ENCODE measurements at places on chromosomes 1 and 21.

DNA sequence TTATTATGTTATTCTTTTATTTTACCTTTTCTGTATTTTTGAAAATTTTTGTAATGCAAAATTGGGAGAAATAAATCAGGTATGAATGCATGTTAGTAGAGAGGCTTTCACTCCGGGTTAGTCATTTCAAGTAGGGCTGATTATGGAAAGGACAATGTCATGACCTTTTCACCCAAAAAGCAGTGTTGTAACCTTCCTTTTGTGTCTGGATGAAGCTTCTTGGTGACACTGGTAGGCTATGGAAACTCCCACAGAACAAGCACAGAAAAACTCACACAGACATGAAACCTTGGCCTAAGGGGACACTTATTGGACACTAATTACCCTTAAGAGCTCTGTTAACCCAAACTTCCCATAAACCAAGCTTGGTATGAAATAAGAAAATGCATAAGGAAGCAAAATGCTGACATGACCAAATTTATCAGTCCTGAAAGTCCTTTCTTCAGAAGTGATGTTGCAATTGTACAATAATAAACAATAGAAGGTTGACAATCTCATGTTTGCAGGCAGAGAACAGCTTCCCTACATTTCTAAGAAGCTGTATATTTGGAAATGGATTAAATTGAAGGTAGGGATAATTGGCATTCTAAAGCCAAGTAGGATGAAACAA, 70.0 kb upstream of the KCNJ15 start:
- DNase-seq: no peak

DNA sequence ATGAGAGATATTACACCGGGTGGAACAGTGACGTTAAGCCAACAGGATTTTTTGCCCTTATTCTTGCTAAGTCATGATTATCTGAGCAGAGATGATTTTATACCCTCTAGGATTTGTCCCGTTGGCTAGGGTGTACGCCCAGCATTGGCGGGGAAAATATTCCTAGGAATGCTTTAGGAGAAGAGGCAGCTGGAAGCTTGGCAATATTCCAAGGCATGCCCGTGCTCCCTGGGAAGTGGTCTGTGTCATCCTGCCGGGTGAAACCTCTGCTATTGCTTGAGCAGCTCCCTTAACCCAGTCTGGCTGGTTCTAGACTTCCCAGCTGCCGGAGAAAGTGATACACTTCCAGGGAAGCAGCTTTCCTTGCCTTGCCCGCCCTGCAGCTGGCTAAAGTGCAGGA, 16.2 kb downstream of the CHRNB2 start:
- DNase-seq: no peak

DNA sequence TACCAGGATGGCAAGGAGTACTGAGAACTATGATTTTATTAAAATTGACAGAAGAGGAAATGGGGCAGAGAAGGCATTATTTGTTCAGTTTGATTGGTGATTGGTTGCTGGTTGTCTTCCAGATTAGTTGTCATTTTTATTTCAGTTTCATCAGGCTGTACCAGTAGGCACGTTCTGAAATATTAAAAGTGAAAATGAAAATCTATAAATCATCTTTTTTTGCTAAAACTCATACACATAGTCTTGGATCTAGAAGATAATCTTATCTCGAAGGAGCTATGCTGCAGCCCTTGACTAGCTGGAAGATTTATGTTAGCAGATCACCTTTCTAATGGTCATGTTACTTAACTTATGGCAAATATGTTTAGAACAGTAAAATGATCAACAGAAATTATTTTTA, 29.0 kb downstream of the NEK7 start:
- peak; percentile 37 for DNase-seq

DNA sequence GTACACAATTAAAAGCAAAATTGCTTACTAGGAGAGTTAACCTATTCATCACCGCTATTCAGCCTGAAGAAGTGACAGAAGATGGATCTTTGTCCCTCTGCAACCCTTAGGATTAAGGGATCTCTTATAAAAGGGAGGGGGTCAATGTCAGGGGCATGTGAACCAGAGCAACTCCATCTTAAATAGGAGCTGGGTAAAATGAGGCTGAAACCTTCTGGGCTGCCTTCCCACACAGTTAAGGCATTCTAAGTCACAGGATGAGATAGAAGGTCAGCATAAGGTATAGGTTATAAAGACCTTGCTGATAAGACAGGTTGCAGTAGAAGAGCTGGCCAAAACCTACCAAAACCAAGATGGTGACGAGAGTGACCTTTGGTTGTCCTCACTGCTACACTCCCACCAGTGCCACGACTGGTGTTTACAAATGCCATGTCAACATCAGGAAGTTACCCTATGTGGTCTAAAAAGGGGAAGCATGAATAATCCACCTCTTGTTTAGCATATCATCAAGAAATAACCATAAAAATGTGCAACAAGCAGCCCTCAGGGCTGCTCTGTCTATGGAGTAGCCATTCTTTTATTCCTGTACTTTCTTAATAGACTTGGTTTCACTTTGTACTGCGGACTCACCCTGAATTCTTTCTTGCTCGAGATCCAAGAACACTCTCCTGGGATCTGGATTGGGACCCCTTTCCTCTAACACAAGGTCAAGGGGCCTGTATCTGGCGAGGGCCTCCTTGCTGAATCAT, 35.3 kb upstream of the NEK2 start:
- no peak for DNase-seq

DNA sequence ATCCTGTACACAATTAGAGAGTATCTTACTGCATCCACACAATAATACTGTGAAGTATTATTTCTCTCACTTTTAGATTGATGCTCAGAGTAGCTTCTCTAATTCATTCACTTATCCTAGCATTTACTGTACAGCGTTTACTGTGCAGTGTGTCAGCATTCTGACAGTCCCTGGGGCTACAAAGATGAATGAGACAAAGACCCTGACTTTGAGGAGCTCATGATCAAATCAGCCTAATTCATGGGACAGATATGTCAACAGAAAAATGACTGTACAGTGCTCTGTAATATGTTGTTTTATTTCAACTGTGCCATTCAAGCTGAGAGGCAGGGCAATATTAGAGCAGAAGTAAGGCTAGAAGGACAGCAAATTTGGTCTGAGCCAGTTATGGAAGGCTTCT, 152.5 kb downstream of the ZNF648 start:
- DNase-seq: no peak

- no peak for DNase-seq
Observed at GRCh38 chr1:9639227-9639626, 12.3 kb upstream of the PIK3CD start.

- DNase-seq: no peak
Observed at GRCh38 chr21:16587681-16588375, 858.0 kb downstream of the USP25 start.

DNA sequence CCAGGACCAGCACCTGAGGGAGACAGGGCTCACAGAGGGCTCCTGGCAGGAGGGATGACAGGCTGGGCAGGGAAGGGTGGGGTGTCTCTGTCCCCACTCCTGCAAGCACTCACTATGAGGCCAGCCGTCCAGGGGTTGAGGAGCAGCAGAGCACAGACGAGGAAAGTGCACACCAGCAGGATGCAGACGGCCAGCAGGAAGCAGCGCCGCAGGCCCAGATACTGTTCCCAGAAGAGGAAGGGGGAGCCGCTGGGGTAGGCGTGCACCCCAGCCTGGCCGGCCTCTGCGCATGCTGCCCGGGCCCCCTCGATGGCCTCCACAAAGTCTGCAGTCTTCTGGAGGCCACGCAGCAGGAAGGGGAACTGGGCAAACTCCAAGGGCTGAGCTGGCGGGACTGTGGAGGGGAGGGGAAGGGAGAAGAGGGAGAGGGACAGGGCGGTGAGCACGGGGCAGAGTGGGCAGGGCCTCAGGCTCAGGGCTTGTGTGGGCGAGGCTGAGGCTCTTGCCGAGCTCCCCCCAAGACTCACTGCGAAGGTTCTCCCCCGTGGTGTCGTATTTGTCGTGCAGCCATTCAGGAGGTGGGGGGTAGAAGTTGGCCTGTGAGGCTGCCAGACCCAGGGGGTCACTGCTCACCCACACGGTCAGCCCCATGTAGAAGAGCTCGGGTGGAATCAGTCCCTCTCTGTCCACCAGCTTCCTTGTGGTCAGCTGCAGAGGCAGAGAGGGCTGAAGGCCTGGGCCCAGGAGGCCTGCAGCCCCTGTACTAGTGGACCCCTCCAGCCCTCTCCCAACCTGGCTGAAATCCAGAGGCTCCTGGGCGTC, 16.5 kb downstream of the PTCH2 start:
- peak; percentile 62 for DNase-seq

- no peak for DNase-seq
Observed at GRCh38 chr1:68046885-68047658, 3.4 kb downstream of the DIRAS3 start.

DNA sequence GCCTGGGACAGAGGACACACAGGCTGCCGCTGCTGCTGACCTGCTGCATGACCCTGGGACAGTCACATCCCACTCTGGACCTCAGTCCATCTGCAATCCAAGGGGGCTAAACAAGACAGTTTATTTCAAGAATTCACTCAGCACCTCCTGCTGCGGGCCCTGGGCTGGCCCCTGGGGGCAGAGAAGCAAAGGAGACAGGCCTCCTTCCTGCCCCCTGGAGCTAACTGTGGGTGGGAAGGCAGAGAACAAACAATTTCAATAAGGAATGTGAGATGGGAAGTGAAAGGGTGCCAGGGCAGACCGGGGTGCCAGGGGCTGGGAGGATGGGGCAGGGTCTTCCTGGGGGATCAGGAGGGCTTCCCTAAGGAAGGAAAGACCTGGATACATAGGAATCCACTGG, 60.0 kb downstream of the TAS1R2 start:
- DNase-seq: no peak

DNA sequence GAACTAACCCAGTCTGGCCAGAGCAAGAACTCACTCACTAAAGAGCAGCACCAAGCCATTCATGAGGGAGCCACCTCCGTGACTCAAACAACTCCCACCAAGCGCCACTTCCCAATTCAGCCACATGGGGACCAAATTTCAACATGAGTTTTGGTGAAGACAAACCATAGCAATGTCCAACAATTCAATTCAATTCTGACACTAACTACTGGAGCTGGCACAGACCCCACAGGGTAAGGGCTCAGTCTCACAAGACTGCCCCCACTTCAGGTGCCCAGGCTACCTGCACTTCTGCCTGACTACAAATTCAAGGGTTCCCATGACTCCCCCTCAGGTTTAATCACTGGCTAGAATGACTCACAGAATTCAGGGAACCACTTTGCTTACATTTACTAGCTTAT, 48.8 kb upstream of the RAP1A start:
- peak; percentile 55 for DNase-seq

DNA sequence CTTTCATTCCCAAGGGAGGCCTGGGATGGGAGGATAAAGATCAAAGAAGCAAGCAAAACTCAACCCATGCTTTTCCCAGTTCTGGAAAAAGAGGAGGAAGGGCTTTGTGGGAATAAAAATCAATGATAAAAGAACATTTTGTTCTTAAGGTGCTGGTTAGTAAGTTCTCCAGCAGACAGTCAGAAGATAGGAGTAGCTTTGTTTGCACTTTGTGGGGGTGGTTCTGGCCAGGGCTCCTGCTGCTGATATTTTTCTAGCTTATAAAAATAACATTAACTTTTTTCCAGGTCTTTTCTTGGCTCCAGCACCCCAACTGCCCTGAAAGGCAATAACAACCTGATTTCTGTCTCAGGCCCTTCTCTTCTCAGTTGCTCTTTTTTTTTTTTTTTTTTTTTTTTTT, 220.0 kb downstream of the FGGY start:
- DNase-seq: no peak

DNA sequence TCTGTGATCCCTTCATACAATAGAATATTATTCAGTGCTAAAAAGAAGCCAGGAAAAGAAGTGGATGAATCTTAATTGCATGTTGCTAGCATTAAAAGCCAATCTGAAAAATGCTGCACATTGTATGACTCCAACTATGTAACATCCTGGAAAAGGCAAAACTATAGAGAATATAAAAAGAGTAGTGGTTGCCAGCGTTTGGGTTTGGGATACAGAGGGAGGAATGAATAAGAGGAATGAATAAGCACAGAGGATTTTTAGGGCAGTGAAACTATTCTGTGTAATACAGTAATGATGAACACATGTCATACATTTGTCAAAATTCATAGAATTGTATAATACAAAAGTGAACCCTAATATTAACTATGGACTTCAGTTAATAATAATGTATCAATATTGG, 42.5 kb downstream of the GPR88 start:
- DNase-seq: no peak

GRCh38 chr1:51976846-51977602, 13.5 kb downstream of the RAB3B start:
- no peak for DNase-seq

DNA sequence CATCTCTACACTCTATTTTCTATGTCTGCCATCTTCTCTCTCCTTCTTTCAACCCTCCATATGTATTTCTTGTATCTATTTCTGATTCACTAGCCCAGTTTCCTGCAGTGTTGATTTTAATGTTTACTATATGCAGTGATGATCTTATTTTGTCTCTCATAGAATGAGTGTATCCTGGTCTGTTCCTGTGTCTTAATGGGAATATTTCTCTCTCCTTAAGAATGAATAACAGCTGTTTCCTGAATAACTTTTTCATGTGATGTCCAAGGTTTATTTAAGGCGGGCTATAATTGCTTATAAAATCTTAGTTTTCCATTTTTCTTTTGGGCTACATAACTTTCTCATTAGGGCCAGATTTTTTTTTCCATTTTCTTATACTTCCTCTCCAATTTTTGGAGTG, 144.5 kb downstream of the C1orf21 start:
- DNase-seq: no peak

GRCh38 chr1:17935230-17935629, 172.4 kb upstream of the IGSF21 start:
- DNase-seq: no peak

GRCh38 chr1:216462066-216462775, 39.0 kb upstream of the USH2A start:
- no peak for DNase-seq

- no peak for DNase-seq
Observed at GRCh38 chr1:161311595-161312181, 1.9 kb upstream of the MPZ start.

- DNase-seq: peak; percentile 94
Observed at GRCh38 chr1:244970744-244971551, 106.6 kb upstream of the HNRNPU start.

DNA sequence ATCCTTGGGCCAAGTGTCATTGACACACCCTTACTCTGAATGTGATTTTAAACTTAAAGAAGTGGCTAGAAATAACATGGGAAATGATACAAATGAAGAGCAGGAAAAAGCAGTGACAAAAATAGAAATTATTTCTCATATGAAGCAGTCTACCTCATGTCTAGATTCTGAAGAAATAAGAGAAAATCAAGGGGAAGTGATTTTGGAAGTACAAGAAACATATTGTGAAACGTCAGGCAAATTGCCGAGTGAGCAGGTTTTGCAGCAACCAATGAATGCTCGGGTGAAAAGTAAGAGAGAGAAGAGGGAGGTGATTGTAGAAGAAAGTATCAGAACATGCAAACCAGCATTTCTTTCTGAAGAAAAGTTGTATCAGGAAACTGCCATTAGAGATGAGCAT, 130.7 kb downstream of the MACF1 start:
- no peak for DNase-seq

DNA sequence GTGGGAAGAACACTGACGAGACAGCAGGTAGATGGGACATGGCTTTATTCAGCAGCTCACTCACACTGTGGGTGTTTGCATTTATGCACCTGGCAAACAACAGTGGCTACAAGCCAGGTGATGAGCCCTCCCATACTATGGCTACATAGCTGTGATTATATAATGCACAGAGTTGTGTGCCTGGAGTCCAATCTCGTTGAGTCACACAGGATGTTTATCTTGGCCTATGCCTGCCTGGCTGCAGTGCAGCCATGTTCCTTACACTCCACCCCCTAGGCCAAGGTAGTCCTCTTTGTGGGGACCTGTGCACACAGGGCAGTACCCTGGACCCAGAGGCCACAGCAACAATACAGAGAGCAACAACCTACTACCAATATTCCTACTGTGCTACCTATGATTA, 1643.8 kb downstream of the MRPL39 start:
- DNase-seq: no peak

Measured in CD4-positive, alpha-beta T cell treated with Interleukin-4 for 1 hour (primary cell).